ENCODE measurements at places on chromosomes 2 and 18.
A peak's percentile ranks its signal among the peaks of the same experiment; 100 is the strongest.

- no peak for DNase-seq
Measured at GRCh38 chr2:192060161-192060560, 134.6 kb downstream of the TMEFF2 start.

GRCh38 chr2:121427187-121427689 is 103.4 kb upstream of the RNU4ATAC start:
- no peak for DNase-seq

DNA sequence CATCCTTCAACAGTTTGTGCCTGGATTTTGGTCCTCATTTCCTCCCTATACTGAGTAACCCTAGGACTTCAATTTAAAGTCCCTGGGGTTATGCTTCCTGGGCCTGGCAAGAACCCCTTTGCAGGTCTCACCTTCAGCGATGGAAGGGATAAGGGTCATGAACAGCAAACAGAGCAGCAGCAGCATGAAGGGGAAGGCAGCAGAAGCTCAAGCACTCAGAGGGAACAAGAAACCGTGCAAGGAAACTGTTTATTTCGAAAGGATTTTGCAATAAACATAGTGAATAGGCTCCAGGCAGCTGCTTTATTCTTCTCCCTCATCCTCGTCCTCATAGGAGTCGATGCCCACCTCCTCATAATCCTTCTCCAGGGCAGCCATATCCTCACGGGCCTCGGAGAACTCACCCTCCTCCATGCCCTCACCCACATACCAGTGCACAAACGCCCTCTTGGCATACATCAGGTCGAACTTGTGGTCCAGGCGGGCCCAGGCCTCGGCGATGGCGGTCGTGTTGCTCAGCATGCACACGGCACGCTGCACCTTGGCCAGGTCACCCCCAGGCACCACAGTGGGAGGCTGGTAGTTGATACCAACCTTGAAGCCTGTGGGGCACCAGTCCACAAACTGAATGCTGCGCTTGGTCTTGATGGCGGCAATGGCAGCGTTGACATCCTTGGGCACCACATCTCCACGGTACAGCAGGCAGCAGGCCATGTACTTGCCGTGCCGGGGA is 2.8 kb upstream of the TUBA4B start:
- DNase-seq: peak; percentile 71

DNA sequence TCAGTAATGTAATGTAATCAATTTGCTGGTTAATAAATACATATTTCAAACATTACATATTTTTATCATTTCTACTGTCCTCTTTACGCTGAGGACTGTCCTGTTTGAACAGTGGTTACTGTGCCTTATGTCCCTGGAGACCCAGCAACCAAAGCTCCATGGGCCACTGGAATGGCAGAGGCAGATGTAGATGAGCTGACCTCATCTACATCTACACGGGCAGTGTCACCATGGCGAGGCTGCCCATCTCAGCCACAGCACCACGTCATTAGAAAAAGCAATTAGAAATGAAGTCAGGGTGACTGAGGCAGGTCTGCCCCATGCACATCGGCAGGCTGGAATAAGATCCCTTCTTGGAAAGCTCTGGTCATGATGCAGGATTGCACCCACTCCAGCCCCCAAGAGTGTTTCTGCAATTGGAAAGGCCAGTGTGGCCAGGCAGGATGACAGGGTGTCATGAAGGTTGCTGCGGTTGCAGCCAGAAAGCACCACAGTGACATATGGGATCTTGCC is 237.5 kb downstream of the NDUFA10 start:
- DNase-seq: no peak

GRCh38 chr2:41923156-41923786 is 124.5 kb upstream of the PKDCC start:
- no peak for DNase-seq

GRCh38 chr2:9384521-9384920 is 38.8 kb downstream of the ITGB1BP1 start:
- no peak for DNase-seq

DNA sequence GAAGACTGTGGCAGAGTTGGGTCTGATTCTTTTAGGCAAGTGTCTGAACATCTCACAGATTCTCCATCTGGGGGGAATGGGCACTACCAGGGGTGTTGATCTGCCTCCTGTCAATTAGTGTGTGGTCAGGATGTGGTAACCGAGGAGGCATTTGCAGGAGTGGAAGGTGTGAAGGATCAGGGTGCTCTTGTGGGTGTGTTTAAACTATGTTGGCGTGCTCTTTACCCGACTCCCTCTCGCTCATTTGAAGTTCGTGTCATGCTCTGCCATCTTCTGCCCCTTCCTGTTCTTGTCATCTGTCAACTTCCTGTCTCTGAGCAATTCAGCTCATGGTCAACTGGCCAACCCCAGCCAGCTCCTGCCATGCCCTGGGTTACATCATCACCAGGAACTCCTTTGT is 107.9 kb downstream of the RTN4 start:
- DNase-seq: no peak

- DNase-seq: no peak
Measured at GRCh38 chr18:60812921-60813320, 440.3 kb upstream of the MC4R start.

- no peak for DNase-seq
Measured at GRCh38 chr2:140918426-140918825, 1212.4 kb downstream of the LRP1B start.

- DNase-seq: no peak
Measured at GRCh38 chr2:129740504-129740903, 239.0 kb upstream of the RAB6C start.

- DNase-seq: no peak
Measured at GRCh38 chr2:116411211-116411610, 1403.3 kb upstream of the DDX18 start.

DNA sequence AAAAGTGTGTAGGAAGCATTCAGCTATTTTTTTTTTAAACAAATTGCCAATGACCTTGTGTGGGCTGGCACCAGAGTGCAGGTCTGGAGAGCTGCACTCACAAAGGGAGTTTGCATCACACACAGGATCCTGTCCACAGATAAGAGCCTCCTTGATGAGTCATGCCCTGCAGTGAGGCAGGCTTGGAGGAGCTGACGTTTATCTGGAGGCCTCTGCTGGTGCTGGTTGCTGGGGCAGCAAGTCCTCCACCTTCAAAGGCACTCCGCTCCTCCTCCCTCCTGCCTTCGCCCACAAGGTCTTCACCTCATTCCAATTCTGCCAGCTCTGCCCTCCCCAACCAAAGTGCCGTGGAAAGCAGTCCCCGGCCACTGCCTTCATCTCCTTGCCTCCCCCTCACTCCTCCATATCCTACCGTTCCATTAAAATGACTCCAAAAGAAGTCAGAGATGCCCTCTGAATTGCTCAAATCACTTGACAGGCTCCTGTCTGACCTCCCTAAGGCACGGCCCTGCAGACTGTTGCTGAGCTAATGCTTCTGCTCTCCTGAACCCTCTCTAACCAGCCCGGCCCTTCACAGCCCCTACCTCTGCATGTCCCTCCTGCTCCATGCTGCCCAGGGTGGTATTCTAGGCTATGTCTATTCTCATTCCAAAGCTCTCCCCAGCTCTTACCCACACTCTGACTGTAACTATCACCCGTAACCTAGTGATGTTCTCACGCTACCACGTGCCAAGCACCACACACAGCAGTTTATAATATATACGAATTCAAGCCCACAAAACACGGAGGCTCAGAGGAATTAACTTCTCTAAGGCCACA is 30.9 kb downstream of the LONRF2 start:
- peak; percentile 89 for DNase-seq

DNA sequence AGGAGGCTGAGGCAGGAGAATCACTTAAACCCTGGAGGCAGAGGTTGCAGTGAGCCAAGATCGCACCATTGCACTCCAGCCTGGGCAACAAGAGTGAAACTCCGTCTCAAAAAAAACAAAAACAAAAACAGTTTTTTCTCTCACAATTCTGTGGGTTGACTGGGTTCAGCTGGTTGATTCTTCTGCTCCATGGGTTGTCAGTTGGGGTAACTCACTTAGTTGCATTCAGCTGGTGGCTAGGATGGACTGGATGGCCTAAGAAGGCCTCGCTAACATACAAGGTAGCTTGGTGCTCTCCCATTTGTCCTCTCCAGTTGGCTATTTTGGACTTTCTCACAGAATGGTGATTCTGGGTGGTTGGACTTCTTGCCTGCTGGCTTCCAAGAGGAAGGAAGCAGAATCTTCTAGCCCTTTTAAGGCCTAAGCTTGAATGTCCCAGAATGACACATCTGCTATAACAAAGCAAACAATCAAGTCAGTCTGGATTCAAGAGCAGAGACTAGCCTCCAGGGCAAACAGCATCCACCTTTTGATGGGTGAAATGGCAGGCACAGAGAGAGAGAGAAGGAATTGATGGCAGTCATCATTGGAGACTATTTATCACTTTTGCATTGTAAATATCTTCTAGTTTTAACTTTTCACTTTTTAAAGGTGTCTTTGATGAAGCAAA is 17.9 kb downstream of the LAMA3 start:
- no peak for DNase-seq

GRCh38 chr2:144354953-144355352 is 165.0 kb downstream of the ZEB2 start:
- DNase-seq: no peak

DNA sequence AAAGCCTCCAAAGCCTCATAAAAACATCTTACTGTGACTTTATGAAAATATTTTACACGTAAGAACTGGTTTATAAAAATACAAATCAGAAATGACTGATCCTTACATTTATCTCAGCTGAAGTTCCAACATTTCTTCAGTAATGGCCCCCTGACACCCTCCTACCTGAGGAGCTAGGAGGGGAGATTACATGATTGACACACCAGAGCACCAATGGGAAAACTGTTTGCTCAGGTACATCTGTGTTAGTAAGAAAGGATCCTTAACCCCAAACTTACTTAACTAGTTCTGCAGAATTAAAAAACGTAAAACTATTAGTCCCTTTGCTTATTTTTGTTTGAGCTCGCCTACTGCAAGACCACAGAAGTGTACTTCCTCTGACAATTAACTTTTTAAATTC is 27.0 kb downstream of the ENOSF1 start:
- DNase-seq: no peak

DNA sequence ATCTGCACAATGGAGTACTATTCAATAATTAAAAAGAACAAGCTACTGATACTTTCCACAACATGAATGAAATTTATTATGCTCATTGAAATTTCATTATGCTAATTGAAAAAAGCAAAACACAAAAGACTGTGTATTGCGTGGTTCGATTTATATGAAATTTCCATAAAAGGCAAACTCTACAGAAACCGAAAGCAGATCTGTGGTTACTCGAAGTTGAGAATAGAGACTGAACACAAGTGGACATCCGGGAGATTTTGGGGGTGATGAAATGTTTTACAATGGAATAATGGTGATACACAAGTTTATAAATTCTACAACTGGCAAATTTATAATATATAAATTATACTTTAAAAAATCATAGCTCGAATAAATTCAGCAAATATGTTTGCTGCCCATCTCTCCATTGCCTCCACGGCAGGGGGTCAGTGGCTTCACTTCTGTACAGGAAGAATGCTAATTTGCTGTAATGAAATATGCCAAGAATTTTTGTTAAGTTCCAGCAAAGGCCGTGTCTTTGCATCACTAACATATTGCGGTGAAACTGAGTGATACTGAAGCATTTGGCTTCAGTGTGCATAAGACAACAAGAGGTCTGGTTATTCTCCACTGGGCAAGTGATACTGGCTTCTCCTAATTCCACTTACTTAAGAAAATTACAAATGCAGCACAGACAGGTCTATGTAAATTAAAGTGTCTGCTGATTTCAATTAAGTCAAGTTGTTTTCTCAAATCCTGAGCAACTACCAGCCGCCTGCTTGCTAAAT is 96.7 kb downstream of the TMEM163 start:
- no peak for DNase-seq

DNA sequence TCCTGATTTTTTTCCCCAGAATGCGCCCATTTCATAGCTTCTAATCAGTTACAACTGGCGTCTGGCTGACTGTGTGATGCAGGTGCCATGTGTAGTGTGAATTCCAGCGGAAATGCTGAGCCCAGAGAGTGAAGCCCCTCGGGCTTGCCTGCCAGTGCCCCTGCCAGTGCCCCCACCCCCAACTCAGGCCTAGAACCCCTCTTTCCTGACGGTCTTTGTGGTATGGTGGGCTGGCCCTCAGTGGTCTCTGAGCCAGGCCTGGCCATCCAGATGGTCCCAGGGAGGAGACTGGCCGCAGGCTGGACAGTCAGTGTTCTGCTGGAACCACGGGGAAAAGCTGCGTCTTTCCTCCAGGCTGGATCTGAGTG is 3.1 kb downstream of the RAMP1 start:
- DNase-seq: no peak

DNA sequence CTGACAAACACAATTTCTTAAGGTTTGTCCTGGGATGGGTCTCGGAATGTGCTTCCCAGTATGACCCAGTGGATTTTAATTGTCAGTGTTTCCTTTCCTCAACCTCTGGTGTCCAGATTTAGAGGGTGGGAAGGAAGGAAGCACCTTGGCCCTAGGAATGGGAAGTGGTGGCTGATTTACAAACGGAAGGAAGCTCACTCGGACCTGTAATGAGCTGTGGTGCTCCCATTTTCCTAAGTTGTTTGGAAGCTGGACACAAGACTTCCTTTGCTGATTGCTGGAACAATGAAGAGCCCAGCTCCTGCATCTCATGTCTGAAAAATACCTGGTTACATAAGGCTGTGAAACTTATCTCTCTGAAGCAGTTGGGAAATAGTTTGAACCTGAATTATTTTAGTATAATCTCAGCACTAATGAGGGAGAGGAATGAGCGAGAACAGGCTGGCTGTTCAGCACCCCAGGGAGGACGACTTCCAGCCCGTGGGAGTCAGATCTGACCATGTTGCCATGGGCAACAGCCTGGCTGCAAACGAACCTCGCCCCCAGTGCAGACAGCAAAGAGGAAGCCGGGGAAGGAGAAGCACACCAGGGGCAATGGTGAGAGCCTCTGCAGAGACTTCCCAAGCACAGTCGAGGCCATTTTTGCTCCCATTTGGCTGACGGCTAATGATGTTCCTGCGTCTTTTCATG is 74.4 kb upstream of the ASB18 start:
- peak; percentile 2 for DNase-seq

GRCh38 chr2:22055784-22056620 is 932.2 kb downstream of the TDRD15 start:
- no peak for DNase-seq

All from HL-60 (cell line).